Osteocyte (in vitro differentiated cells): ENCODE measurements at places on chromosomes 7 and 10. TPM values are rescaled to one million over a fixed set of nuclear protein-coding genes. Genes with fewer than 3 reads are reported as not detected.
A peak's percentile ranks its signal among the peaks of the same experiment; 100 is the strongest.

DNA sequence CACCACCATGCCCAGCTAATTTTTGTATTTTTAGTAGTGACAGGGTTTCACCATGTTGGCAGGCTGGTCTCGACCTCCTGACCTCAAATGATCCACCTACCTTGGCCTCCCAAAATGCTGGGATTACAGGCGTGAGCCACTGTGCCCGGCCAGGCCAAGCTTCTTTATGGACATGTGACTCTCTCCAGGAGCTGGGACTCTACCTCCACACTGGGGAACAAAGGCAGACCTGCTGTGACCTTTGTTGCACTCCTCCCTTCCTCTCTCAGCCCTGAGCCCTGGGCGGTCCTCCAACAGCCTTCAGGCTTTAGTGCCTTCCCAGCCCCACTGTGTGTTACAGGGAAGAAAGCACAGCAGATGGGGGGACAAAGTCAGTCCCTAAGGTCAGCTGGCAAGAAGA, 55.0 kb upstream of the DUSP5 start:
- DNase-seq, result no peak
- H3K36me3 ChIP-seq, result no peaks in the 10 kb centered on the region
- peaks cover 20% of the 10 kb centered on the region for H3K4me1 ChIP-seq
- no peak overlapping the region for H3K4me3 ChIP-seq

DNA sequence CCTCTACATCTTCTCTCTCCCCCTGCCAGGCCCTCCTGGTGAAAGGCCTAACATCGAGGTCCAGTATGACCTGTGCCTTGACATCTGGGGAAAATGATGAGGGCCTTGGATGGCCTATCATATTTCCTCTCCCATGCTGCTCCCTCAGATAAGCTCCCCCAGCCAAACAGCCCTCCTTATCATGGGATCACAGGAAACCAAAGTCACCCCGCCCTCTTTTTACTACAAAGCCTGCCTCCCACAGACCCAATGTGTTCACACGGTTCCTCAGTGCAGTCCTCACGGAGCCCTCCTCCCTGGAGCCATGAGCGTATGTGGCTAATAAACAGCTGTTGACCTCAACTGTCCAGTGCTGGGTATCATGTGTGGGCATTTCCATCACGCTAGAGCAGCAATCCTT, 32.0 kb downstream of the C10orf90 start:
- peaks cover 11% of the 10 kb centered on the region for H3K27me3 ChIP-seq
- no peak overlapping the region for H3K27ac ChIP-seq
- H3K4me1 ChIP-seq, result no peaks in the 10 kb centered on the region

DNA sequence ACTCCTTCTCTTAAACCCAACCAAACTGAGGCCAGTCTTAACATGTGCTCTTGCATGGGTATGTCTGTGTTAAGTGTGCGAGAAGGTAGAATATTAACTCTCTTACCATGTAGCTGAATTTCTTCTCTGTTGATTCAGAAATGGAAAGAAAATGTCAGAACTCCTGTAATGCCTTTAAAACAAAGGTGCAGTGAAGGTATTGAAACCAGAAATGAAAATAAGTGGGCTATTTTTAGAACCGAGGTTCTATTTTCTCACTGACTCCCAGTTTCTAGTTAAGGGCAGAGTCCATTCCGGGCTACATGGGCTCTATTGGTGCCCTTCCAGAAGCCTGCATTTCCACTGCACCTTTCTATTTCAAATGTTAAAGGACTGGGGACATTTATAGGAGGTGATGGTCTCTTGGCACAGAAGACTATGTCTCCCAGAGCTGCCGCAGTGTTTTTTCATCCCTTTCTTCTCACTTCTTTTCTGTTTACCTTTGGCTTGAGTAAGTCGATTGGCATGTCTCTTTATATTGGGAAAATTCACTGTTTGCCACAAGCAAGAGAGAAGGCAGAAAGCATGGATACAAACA, 174.9 kb downstream of the LRMDA start:
- H3K4me3 ChIP-seq, result no peak overlapping the region
- H3K27me3 ChIP-seq, result peaks cover 47% of the 10 kb centered on the region
- H3K36me3 ChIP-seq, result no peaks in the 10 kb centered on the region
- no peak for DNase-seq
- no peaks in the 10 kb centered on the region for H3K4me1 ChIP-seq
- H3K27ac ChIP-seq, result no peak overlapping the region

- no peaks in the 10 kb centered on the region for H3K27me3 ChIP-seq
- H3K4me3 ChIP-seq, result no peak overlapping the region
- no peak for DNase-seq
- H3K4me1 ChIP-seq, result peaks cover 39% of the 10 kb centered on the region
Observed at GRCh38 chr7:30911133-30911532, 520 bp upstream of the AQP1 start.

DNA sequence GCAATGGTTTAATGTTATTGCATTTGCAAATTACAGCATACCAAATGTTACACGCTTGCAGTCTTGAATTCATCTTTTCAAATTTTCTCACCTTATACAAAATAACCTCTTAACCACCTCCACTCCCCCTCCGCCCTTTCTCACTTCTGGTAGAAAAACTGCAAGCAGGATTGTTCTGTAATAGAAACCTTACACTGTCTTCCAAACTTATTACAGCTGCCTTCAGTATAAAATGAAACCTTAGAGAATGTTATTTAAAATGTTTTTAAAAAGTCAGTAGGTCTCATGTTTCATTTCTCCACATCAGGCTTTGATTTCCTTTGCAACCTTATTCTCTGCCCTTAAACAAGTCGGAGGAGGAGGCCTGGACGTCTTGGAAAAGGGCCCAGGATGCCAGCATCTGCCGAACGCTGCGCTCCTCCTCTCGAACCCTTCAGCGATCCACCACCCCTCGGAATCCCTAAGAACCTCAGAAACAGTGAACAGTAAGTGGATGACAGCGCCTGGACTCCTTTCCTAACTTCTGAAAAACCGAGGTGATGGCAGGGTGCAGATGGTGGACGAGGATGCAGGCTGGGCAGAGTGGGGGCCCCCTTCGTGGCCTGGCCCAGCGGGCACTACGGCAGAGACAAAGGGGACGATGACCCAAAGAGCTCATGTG, 74.0 kb downstream of the FGFR2 start:
- H3K27ac ChIP-seq, result peak overlapping the region; percentile 91
- H3K4me1 ChIP-seq, result peaks cover 60% of the 10 kb centered on the region
- no peaks in the 10 kb centered on the region for H3K36me3 ChIP-seq
- no peak for DNase-seq
- peaks cover 6% of the 10 kb centered on the region for H3K27me3 ChIP-seq

DNA sequence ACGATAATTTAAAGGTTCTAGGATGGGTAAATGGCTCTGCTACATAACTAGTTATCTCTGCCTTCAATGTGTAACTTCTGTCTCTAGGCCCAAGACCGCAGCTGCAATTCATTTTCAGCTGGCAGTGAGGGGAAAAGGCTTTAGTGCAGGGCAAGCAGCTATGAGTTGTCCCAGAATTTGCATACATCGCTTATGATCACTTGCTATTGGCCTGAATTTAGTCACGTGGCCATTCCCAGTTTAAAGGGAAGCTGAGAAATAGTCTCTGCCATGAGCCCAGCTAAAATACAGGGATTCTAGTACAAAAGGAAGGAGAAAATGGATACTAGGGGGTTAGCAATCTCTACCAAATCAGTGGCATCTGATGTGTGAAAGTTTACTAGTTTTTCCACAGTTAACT, 145.8 kb upstream of the IMMP2L start:
- peaks cover 20% of the 10 kb centered on the region for H3K4me1 ChIP-seq
- H3K4me3 ChIP-seq, result no peak overlapping the region
- H3K27me3 ChIP-seq, result peaks cover 23% of the 10 kb centered on the region
- H3K27ac ChIP-seq, result no peak overlapping the region

DNA sequence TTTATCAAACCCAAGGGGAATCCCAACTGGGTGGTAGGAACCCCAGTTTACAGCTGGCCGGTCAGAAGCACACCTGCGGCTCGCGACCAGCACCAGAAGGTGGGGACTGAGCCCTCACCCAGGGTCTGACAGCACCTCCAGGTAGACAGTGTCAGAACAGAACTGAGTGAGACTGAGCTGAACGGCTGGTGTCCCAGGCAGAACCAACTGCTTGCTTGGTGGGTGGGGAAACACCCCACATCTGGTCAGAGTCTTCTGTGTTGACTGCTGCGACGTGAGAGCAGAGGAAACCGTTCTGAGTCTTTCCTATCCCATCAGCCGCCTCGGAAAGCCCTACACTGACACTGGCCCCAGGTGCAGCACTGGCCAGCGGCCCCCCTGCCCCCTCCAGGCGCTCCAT, 160.7 kb downstream of the MAD1L1 start:
- no peak overlapping the region for H3K27ac ChIP-seq
- H3K27me3 ChIP-seq, result no peaks in the 10 kb centered on the region
- H3K4me3 ChIP-seq, result no peak overlapping the region

DNA sequence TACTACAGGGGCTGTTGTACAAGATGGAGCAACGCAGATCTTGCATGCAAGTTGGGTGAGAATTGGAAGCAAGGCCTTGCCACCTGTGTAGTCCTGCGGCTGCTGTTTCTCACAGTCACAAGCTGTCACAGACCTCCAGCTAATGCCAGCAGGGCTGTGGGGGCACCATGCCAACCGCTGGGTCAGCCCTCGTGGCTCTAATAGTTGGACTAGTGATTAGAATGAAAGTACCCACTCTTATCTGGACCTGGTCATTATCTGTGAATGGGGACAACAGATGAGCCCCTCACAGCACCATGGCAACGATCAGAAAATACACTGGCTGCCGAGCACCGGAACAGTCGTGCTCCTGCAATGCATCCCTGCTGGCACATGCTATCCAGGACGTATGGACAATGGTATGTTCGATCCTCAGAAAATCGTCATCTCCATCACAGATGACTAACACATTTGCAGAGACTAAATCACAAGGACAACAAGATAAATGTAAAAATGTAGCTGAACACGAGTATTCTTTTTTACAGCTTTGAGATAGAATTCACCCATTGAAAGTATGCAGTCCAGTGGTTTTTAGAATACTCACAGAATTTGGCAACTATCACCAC, 80.4 kb upstream of the CALN1 start:
- H3K36me3 ChIP-seq, result no peaks in the 10 kb centered on the region
- H3K27ac ChIP-seq, result no peak overlapping the region
- H3K4me1 ChIP-seq, result no peaks in the 10 kb centered on the region
- no peaks in the 10 kb centered on the region for H3K27me3 ChIP-seq
- no peak overlapping the region for H3K4me3 ChIP-seq
- peak; percentile 74 for DNase-seq

DNA sequence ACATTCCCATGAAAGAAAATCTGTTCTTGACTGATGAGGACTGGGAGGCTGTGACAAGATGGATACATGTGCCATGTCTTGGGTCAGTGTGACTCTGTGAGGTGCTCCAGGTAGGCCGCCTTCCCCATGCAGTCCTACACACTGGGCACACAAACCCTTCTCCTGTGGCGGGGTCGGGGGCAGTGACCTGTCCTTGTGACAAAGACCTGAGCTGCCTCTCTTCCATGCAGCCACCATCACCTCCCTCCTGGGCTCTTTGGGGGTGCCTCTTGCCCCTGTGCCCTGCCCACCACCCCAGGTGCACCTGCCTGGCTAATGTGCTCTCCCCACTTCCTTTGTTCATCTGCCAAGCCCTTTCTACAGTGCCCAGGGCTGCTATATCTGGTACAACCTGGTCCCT, 35.7 kb upstream of the DMBT1 start:
- peaks cover 3% of the 10 kb centered on the region for H3K36me3 ChIP-seq
- DNase-seq, result no peak
- no peaks in the 10 kb centered on the region for H3K27me3 ChIP-seq
- no peak overlapping the region for H3K4me3 ChIP-seq
- peaks cover 12% of the 10 kb centered on the region for H3K4me1 ChIP-seq
- no peak overlapping the region for H3K27ac ChIP-seq

DNA sequence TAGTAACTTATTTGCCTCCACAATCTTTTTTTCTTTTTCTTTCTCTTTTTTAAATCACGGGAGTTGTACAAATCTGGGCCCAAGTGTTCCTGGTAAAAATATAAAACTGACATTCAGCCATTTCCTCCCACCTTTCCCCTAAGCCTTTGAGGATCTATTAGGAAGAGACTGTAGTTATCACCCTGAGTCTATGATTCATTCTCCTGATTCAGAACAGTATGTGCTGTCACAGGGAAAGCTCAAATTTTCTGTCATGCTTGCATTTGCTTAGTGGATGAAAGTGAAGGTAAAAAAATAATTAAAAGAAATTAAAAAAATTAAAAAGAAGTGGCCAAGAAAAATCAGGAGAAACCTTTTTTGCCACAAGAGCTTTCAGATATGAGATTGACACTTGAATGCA, 71.7 kb downstream of the KIF20B start:
- H3K27ac ChIP-seq, result no peak overlapping the region
- no peak for DNase-seq
- H3K4me1 ChIP-seq, result peaks cover 3% of the 10 kb centered on the region
- peaks cover 25% of the 10 kb centered on the region for H3K36me3 ChIP-seq
- H3K27me3 ChIP-seq, result no peaks in the 10 kb centered on the region

- peaks cover 15% of the 10 kb centered on the region for H3K4me1 ChIP-seq
- no peak for DNase-seq
- no peak overlapping the region for H3K27ac ChIP-seq
Observed at GRCh38 chr10:60729106-60729505, 49.2 kb upstream of the CDK1 start.

- no peak overlapping the region for H3K4me3 ChIP-seq
- no peaks in the 10 kb centered on the region for H3K27me3 ChIP-seq
- H3K36me3 ChIP-seq, result no peaks in the 10 kb centered on the region
- no peaks in the 10 kb centered on the region for H3K4me1 ChIP-seq
- no peak overlapping the region for H3K27ac ChIP-seq
Observed at GRCh38 chr10:7230951-7231350, 179.9 kb downstream of the SFMBT2 start.

DNA sequence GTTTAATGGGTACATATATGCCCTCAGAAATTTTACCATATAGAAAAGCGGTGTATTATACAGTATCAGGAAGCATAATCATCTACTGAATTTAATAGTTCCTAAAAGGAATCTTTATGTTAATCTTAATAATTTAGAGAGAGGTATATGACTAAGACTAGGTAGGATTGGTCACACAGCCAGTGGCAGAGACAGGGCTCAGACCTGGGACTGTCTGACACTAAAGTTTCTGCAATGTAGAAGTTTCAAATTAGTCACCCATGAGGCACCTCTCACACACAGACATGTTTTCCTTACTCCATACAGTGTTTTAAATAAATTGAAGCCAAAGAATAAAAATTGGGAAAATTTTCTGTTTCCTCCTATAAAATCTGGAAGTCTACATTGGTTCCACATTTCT, 72.8 kb upstream of the ADRA2A start:
- peaks cover 41% of the 10 kb centered on the region for H3K36me3 ChIP-seq
- H3K4me3 ChIP-seq, result no peak overlapping the region
- no peaks in the 10 kb centered on the region for H3K27me3 ChIP-seq
- no peak overlapping the region for H3K27ac ChIP-seq

DNA sequence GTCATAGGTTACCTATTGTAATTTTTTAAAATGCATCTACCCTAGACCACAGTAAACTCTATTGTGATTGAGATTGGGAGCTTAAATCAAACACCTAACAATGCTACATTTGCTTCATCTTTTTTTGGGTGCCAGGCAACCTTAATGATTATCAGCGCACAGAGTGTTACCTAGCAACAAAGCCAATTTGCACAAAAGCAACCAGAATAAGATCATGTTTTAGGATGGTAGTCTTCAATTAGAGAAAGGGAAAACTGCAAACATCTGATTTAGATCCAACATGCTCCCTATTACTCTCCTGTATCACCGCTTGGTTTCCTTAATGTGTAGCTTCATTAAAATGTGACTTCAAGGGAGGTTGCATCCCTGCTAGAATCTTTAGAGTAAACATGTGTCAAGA, 226.9 kb downstream of the ABCA13 start:
- no peaks in the 10 kb centered on the region for H3K36me3 ChIP-seq
- H3K4me3 ChIP-seq, result no peak overlapping the region
- H3K27ac ChIP-seq, result no peak overlapping the region
- H3K4me1 ChIP-seq, result no peaks in the 10 kb centered on the region
- DNase-seq, result no peak

The MOGAT3 gene
- not detected in 2 replicates for total RNA-seq

The IFIT1 gene
- 20.4 and 21.5 TPM in 2 replicates for total RNA-seq

The THNSL1 gene
- 4.4 and 5.0 TPM in 2 replicates for total RNA-seq

The NFE2L3 gene
- 0.55 and 0.78 TPM in 2 replicates for total RNA-seq
